ENCODE measurements at places on chromosomes 13 and 19.

GRCh38 chr19:58182577-58182988, 278 bp upstream of the ZNF274 start:
- DNase-seq = no peak

GRCh38 chr13:43981091-43981490, 101.4 kb downstream of the LACC1 start:
- no peak for DNase-seq

GRCh38 chr19:1512671-1513498, at the start of gene ADAMTSL5:
ADAMTSL5 (minus strand) TSS chr19:1513019; CDS start chr19:1510943, 2,076 bp downstream.
- peak; percentile 50 for DNase-seq

DNA sequence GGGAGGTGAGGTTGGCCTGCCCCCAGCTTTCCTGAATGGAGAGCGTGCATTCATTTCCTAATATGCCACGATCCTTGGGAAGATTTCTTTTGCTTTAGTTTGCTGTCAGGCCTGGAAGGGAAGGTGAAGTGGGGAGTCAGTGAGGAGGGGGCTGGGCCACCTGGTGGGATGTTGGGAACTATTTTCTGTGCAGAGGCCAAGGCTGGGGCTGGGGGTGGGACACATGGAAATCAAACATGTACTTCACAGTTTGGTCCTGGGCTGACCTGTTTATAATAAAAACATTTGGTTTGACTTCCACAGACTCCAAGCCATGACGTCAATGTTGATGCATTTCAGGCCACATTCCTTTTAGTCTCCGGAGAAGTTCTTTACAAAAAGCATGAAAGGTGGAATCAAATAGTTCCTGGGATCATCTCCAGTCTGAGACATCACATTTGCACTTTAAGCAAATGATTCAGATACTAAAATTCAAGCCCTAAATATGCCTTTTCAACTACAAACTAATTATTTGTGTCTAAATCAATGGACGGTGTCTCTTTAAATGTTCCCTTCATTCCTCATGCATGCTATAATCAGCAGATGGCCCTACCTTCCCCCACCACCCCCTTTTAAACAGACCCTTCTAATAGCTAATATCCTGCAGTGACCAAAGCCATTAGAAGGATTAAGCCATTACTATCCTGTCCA, 41.5 kb upstream of the MEDAG start:
- peak; percentile 97 for DNase-seq

DNA sequence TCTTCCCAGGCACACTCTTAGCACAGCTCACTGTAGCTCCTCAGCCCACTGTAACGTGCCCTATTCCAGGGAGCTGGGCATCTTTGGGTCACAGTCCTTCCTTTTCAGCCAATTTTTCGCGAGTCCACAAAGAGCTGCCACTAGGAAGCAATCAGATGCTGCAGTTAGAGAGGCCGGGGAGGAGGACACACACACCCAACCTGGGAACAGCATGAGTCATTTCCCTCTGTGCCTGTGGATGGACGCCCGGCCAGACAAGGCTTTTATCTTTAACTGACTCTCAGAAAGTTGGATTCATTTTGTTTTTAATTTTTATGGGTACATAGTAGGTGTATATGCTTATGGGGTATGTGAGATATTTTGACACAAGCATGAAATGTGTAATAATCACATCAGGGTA, 918.6 kb downstream of the UQCRFS1 start:
- DNase-seq = peak; percentile 55

DNA sequence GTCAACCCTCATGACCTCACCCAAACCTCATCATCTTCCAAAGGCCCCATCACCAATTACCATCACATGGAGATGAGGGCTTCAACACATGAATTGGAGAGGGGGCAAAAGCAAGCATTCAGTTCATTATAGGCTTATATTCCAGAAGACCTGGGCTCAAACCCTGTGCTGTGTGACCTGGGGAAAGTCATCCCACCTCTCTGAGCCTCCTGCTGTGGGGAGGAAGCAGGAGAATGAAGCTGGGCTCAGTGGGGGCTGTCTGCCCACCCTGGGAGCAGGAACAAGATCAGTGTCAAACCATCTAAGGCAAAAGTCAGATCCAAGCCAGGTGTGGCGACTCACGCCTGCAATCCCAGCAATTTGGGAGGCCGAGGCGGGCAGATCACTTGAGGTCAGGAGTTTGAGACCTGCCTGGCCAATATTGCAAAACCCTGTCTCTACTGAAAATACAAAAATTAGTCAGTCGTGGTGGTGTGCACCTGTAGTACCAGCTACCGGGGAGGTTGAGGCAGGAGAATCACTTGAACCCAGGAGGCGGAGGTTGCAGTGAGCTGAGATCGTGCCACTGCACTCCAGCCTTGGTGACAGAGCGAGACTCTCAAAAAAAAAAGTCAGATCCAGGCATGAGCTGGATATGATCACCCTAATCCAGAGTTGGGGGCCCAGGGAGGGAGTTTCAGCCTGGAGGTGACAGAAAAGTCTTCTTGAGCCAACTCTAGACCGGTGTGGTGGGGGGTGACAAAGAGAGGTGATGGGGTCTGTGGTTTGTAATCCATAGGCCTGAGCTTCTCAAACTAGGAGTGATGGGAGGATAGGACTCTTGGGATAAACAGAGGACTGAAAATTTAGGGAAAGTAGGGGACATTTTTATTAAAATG, 1.6 kb upstream of the TPM4 start:
- DNase-seq = no peak

DNA sequence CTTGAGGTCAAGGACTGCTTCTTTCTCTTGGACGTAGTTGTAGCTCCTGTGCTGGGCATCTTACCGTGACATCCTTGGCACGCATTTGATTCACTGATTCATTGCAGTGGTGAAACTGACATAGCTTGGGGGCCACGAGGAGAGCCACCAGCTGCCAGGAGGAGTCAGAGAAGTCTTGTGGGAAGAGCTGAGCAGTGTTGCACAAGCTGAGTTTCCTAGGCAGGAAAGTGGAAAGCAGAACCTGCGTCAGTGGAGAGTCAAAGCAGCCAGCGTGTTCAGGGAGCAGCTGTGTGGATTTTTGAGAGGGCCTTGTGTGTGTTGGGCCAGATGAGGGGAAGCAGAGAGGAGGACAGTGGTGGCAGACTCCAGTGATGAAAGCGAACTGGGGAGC, 5.3 kb upstream of the GPR183 start:
- DNase-seq = peak; percentile 78

GRCh38 chr19:49542446-49542845, 14.6 kb downstream of the RCN3 start:
- no peak for DNase-seq

DNA sequence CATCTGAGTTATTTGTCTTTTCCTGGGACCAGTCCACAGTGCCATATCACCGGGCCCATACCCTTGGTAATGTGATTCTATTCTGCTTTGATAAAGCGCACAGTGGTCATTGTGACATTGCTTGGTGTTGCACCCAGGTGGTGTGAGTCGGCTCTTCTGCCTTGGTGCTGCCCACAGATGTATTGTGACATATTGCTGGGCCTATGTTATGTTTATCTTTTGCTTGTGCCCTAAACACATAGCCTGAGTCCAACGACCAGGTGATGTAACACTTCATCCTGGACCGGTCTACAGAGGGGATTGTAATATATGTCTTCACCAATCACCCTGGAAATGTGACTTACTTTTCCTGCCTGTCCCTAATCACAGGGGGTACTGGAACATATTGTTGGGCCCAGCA, 23.7 kb upstream of the ZNF254 start:
- no peak for DNase-seq

DNA sequence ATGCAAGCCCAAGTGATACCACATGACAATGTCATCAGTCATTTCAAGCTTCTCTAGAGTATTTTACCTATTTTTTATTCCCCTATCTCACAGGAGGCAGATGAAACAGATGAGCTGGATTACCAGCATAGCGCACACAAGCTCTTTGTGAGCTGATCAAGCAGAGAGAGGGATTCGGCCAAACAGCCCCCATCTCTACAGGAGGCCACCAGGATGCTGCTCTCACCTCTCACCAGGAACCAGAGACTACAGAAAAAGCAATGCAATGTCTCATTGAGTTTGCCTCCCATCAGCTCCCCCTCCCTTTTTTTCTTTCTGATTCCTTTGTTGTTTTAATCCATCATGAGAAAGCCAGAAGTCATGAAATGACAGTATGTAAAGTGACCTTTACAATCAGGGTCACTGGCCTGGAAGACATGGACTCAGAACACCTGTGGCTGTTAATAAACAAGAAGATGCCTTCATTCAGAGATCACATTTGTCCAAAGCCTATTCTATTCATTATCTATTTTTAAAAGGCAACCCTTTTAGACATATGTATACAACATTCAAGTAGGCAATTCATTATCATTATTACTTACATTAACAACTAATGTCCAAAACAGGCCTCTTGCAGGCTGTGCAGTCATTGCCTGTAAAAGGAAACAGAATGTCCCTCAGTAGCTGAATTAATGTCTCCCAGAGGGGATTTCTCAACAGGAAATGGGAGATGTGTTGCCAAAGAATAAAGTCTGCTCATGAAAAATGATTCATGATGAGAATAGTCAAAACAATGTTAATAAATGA, 656.6 kb downstream of the TBC1D4 start:
- DNase-seq = peak; percentile 86

DNA sequence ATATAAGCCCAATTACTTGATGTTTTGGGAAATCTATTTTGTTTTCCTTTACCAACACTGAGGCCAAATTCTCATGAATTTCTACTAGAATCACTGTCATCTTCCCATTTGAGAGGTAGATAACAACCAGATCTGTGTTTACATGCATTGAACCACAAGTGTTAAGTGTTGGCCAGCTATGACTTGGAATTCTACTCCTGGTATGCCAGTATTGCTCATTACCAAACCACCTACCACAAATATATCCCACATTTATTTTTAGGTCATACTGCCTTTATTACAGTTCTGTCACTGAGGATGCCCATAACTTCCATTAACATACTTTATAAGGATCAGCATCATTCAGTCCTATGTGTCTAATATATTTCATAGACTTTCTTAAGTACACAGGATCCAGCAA, 328.9 kb downstream of the DIAPH3 start:
- DNase-seq = peak; percentile 58

DNA sequence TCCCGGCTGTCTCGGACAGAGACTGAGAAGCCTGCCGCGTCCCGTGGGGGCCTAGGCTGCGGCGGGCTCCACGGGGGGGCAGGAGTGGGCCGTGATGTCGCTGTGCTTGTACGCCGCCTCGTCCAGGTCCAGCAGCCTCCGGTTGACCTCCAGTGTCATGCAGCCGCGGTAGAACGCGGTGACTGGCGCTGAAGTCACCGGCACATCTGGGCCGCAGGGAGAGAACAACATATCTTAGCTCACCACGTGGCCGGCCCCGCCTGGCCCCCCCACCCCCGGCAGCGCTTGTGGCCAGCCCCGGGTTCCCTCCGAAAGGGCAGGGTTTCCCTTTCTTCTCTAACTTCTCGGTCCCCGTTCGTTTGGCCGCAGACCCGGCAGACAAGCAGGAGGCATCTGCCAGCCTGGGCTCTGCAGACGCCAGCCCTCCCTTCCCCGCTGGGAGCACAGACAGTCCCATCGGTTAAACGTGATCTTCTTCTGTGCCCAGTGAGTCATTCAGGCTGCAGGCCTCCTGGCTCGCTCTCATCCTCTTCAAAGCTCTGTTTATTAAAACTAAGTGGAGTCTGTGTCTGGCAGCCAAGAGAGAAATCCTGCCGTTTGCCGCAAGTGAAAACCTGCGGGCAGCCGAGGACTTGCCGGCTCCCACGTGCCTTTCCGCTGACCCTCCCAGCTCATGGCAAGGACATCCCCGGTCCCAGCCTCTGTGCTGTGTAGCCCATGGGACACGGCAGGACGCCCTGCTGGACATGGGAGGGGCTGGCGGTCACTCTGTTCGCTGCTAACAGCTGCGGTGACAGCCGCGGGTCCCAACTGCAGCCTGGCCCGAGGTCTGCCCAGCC, 42.8 kb downstream of the GAS6 start:
- peak; percentile 98 for DNase-seq

GRCh38 chr19:34788074-34788473, 15.1 kb upstream of the ZNF599 start:
- no peak for DNase-seq

Measured in fibroblast of upper back skin (primary cell).